ENCODE measurements at places on chromosomes 12 and 14. TPM values are rescaled to one million over a fixed set of nuclear protein-coding genes. Genes with fewer than 3 reads are reported as not detected.

TRIM9 gene
- total RNA-seq: 0.57 TPM

KRT73 gene
- total RNA-seq: 8.1 TPM

DPPA3 gene
- total RNA-seq: not detected

RTN1 gene
- not detected for total RNA-seq

CCDC177 gene
- total RNA-seq: not detected

PLD4 gene
- total RNA-seq: 0.31 TPM

VIPAS39 gene
- 8.1 TPM for total RNA-seq

NUAK1 gene
- total RNA-seq: 1.1 TPM

NPAS3 gene
- not detected for total RNA-seq

VWF gene
- not detected for total RNA-seq

ARMH4 gene
- total RNA-seq: not detected

ZNF891 gene
- total RNA-seq: 5.2 TPM

PZP gene
- total RNA-seq: not detected

MYBPC1 gene
- total RNA-seq: not detected

TMEM179 gene
- total RNA-seq: not detected

WNT5B gene
- not detected for total RNA-seq

TBC1D30 gene
- total RNA-seq: 0.28 TPM

SCN8A gene
- total RNA-seq: 0.54 TPM

MIP gene
- not detected for total RNA-seq

TMEM253 gene
- total RNA-seq: not detected

CACNA1C gene
- 0.14 TPM for total RNA-seq

DDN gene
- total RNA-seq: 1.3 TPM

TSPAN9 gene
- total RNA-seq: 0.14 TPM

SCNN1A gene
- 0.50 TPM for total RNA-seq

NCKAP5L gene
- 10.7 TPM for total RNA-seq

KRT6A gene
- total RNA-seq: not detected

KRT82 gene
- total RNA-seq: not detected

TMEM19 gene
- total RNA-seq: 8.8 TPM

NPFF gene
- not detected for total RNA-seq

ARPC3 gene
- 136 TPM for total RNA-seq

OLR1 gene
- total RNA-seq: not detected

TMEM106C gene
- total RNA-seq: 12.1 TPM

NID2 gene
- total RNA-seq: not detected

FIGNL2 gene
- 1.9 TPM for total RNA-seq

CALCOCO1 gene
- total RNA-seq: 49.2 TPM

CLEC1B gene
- not detected for total RNA-seq

TMEM30B gene
- total RNA-seq: 11.5 TPM

LTBR gene
- total RNA-seq: not detected

WSCD2 gene
- total RNA-seq: not detected

NEK9 gene
- 42.9 TPM for total RNA-seq

HOXC12 gene
- total RNA-seq: not detected

ASB8 gene
- 55.6 TPM for total RNA-seq

MANSC4 gene
- not detected for total RNA-seq

ACOT6 gene
- not detected for total RNA-seq

CLEC9A gene
- not detected for total RNA-seq

MDGA2 gene
- not detected for total RNA-seq

TMEM132C gene
- total RNA-seq: not detected
